Skin of body (tissue), 3 donors: ENCODE measurements at places on chromosomes 2 and 18. TPM values are rescaled to one million over a fixed set of nuclear protein-coding genes. Genes with fewer than 3 reads are reported as not detected.

The POTEJ gene
- 0.10 TPM for total RNA-seq

The ASB18 gene
- 0.79 TPM for total RNA-seq

The NLRC4 gene
- total RNA-seq: 2.3 TPM

The ABCB11 gene
- total RNA-seq: 0.79 TPM

The RRM2 gene
- 17.3 TPM for total RNA-seq

The HOXD8 gene
- 17.0 TPM for total RNA-seq

The TTC27 gene
- 22.5 TPM for total RNA-seq

DNA sequence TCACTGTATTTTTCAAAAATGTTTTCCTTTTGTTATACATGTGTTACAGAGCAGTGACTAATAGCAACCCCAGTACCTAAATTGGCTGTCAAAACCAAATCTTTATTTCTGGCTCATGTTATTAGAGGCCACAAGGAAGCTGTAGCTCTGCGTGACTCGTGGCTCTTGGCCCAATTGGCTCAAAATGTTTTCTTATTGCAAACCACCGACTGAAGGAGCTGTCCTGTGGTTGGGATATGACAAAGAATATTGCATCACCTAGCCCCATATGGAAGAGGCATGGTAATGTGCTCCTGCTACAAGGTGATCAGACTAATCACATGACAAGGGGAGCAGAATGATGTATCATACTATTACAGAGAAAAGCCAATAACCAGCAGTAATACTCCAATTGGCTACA lies 1058.5 kb downstream of the CBLN2 start:
- no peak for DNase-seq

DNA sequence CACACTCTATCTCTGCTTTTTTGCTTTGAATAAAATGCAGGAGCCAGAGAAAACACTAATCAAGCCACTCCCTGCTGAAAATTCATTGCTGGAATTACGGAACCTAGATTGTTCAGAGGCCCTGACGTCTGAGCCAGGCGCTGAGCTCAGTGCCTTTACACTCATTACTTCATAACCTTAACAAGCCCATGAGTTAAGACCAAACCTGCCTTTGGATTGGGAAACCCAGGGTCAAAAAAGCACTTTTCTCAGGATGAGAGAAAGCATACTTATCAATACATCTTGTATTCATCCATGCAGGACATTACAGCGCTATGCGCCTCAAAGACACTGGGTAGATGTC lies 762 bp downstream of the INO80C start:
- DNase-seq: no peak

DNA sequence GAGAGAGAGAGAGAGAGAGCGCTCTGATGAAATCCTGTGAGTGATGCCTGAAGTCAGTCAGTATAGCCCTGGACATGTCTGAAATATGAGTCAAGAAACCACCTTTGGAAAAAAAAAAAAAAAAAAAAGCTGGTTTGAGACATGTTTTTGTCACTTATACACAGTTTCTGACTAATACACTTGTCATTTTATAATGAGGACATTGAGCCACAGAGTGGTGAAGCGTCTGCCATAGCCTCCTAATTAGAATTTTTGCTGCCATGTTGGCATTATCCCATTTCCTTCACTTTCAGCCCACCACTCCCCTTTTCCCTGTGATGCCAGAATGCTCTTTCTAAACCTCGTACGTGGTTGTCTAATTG lies 15.7 kb upstream of the MYO3B start:
- DNase-seq: no peak

- no peak for DNase-seq
Observed at GRCh38 chr2:120763508-120763907, 27.8 kb downstream of the GLI2 start.

DNA sequence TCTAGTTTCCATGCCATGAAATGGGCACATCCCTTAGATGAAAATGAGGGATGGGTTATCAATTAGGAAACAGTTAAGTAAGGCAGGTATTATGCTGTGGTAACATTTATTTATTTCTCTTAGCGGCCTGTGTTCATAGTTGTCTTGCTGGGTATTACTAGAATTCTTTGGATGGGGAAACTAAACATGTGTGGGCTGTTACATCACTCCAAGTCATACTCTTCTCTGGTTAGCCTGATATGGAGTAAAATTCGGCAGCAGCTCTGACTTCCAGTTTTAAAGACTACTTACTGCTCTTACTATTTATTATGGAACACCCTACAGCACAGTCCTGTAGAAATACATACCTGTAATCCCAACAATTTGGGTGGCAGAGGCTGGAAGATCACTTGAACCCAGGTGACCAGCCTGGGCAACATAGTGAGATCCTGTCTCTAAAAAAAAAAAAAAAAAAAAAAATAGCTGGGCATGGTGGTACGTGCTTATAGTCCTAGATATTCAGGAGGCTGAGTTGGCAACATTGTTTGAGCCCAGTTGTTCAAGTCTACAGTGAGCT lies 33.1 kb upstream of the RASGRP3 start:
- no peak for DNase-seq

DNA sequence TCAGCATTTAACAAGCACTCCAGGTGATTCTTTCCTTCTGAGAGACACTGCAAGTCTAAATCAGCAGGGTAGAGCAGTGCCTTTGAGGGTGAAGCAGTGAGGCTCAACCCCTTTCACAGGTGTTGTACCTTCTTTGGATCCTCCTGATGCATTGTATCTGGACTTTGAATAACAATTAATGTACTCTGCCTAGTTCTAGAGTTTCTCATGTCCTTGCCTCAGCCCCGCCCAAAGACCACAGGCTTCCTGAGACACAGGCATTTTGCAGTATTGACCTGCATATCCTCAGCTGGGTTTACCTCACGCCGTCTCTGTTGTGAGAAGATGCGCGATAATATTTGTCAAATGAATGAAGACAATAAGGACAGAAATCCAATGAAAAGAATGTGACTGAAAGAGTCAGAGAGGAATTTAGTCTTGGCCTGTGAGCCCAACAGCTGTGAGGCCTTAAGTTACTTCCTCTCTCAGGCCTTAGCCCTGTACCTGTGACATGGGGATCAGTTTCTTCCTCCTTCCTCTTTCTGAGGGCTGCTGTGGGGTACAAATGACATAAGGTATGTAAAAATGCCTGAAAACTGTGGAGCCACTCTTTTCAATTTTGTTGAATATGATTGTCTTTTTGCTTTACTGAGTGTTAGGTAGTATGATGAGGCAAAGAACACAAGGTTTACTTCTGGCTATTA lies 43.7 kb downstream of the WIPF1 start:
- DNase-seq: no peak

DNA sequence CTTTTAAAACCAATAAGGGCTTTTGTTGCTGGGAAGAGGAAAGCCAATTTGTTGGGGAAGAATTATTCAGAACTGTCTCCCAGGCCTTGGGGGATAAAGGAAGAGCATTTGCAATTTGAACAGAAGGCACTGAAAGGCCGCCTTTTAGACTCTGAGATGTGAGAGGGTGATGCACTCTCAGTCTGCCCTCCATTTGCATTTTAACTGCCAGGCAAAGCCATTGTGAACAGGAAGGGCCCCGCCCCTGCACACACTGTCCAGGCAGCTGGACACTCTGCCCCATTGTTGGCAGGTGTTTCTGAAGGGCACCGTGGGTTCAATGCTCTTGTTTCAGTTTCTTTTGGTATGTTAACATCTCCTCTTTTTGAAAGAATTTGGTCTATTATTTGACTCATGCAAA lies 169.5 kb upstream of the COPS8 start:
- DNase-seq: no peak

DNA sequence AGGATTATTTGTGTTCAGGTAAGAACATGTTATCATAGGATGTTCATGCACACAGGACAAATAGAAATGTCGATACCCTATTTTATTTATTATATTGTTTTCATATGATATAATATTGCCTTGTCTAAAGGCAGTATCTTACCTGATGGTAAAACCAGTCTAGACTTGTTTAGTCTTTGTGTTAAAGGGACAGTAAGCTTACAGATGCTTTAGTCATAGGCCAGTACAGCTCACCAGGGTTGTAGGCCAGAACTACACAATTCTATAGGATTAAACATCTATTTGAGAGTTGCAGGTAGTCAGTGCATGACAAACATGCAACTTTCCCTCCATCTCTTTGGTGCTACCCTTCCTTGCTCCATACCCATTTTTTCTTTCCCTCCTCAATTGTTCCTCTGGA lies 158.5 kb downstream of the GALNT3 start:
- DNase-seq: no peak

GRCh38 chr2:229752970-229753729 lies 38.8 kb upstream of the DNER start:
- no peak for DNase-seq
